Fibroblast of lung (primary cell): ENCODE measurements at places on chromosomes 16 and 17. TPM values are rescaled to one million over a fixed set of nuclear protein-coding genes. Genes with fewer than 3 reads are reported as not detected.

Gene CCL13
- under 0.01 TPM in 1 of 2 replicates, not detected in the other for total RNA-seq

Gene PKMYT1
- total RNA-seq = 0.26 and 1.2 TPM in 2 replicates

GRCh38 chr17:69961501-69962145, 113.4 kb upstream of the KCNJ16 start:
- DNase-seq = peak; percentile 74
- no peak overlapping the region for H3K4me3 ChIP-seq
- H3K27ac ChIP-seq = no peak overlapping the region
- no peaks in the 10 kb centered on the region for H3K27me3 ChIP-seq

Gene ADAP2
- 3.3 and 4.3 TPM in 2 replicates for total RNA-seq

Gene IL17C
- not detected in 2 replicates for total RNA-seq

Gene GCGR
- total RNA-seq = not detected in 2 replicates

GRCh38 chr17:63665527-63666214, 34.3 kb downstream of the LIMD2 start:
- no peak overlapping the region for H3K4me3 ChIP-seq
- H3K27ac ChIP-seq = no peak overlapping the region
- DNase-seq = no peak
- no peaks in the 10 kb centered on the region for H3K27me3 ChIP-seq

Gene EVPLL
- not detected in 2 replicates for total RNA-seq

Gene PRR35
- not detected in 2 replicates for total RNA-seq
